ENCODE measurements at places on chromosomes 7 and 10.

DNA sequence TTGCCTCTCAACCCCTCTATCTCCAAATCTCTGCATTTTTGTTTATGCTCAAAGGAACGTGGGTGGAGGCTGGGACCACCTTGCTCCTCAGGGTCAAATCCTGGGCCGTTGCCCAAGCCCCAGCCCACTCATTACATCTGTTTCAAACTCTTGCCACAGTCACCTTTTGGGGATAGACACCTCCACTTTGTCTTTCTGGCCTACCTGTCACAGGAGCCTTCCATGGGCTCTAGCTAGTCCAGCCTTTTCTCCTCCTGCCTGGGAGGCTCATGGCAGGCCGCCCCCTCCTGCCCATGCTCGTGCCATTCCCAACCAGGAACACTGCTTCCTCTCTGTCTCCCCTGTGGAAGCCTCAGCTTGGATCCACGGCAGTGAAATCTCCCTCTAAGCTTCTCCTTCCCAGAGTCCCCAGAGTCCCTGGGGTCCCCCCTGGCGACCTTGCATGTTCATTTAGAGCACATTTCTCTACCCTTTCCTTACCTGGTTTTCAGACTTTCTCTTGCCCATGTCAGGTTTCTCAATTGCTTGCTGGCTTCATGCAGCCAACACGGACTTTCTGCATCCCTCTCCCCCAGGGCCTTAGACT lies 2.5 kb upstream of the ADAMTS14 start:
- no peak for DNase-seq

- no peak for DNase-seq
These were observed 47.1 kb upstream of the NANOS1 start for GRCh38 chr10:118982366-118982765.

- no peak for DNase-seq
These were observed 149.6 kb upstream of the MEOX2 start for GRCh38 chr7:15836041-15836440.

GRCh38 chr10:132391676-132392020 lies 5.4 kb upstream of the PWWP2B start:
- DNase-seq: no peak

GRCh38 chr10:98555021-98555619 lies 108.4 kb upstream of the HPS1 start:
- DNase-seq: peak; percentile 17

GRCh38 chr10:122543676-122544445 lies 16.7 kb upstream of the DMBT1 start:
- no peak for DNase-seq

DNA sequence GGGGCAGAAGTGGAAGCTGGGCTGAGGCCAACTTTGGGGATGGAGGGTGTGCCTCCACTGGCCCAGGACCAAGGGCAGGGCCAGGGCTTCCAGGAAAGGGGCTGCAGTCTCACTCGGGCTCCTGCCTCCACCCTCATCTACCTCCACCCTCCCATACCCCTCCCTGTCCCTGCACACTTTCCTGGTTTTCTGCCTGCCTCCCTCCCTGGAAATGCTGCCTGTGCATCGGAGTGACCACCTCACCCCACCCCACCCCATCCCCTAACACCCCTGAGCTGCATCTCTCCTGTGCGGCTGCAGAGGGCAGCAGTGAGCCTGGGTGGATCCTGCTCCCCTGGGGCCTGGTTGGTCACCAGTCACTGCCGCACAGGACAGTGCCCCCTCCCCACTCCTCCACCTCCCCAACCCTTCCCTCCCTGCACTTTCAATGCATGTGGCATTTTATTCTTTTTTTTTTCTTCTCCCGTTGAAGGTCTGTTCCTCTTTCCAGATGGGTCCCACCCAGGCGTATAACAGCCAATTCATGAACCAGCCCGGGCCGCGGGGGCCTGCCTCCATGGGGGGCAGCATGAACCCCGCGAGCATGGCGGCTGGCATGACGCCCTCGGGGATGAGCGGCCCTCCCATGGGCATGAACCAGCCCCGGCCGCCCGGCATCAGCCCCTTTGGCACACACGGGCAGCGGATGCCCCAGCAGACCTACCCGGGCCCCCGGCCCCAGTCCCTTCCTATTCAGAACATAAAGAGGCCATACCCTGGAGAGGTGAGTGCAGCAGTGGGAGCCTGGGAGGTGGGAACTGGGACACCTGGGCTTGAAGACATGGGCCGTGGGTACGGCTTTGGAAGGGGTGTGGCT lies 54.1 kb upstream of the PPIF start:
- DNase-seq: no peak

GRCh38 chr10:112979927-112980326 lies 29.9 kb downstream of the TCF7L2 start:
- DNase-seq: no peak

- DNase-seq: no peak
These were observed at the start of gene HOXA5 for GRCh38 chr7:27143023-27143949. HOXA5 (minus strand) TSS chr7:27143681; CDS start chr7:27143607, 74 bp downstream.

DNA sequence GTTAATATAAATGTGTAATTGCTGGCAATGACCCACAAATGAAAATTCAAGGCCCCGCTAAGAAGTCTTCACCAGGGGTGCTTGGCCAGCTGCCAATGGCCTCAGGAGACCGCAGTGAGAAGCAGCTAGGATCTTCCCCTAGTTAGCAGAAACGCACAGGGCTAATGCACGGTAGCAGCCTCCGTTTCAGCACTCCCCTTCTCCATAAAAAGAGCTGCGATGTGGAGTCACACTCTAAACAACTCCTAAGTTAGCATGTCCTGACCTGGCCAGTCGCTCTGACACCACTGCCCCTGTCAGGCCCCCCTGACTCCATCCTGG lies 139.0 kb downstream of the SEPTIN14 start:
- DNase-seq: no peak

DNA sequence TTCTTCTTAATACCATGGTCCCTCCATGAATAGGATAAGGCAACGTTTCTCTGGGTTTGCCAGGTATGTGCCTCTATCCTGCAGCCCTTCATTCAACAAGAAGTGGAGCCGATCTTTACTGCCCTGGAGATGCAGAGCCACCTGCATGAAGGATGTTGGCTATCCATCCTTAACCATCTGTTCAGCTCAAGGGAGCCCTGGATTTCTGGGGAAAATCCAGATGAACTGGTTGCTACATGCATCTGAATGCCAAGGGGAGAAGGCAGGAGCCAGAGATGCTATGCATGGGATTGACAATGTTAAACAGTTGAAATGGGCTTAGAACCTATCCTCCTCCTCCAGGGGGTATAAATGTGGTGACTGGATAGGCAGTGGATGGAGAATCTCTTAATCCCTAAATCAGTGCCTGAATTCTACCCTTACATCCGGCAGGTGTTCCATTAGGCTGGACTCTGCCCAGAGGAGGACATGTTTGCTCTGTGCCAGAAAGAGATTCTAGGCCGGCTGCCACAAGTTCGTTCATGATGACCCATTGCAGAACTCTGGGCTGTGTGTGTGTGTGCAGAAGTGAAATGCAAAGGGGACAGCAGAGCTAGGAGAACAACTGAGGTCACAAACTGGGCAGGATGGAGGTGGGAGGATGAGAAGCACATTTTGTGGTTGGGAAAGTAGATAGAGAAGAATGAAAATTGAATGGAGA lies 15.6 kb downstream of the CPED1 start:
- no peak for DNase-seq

DNA sequence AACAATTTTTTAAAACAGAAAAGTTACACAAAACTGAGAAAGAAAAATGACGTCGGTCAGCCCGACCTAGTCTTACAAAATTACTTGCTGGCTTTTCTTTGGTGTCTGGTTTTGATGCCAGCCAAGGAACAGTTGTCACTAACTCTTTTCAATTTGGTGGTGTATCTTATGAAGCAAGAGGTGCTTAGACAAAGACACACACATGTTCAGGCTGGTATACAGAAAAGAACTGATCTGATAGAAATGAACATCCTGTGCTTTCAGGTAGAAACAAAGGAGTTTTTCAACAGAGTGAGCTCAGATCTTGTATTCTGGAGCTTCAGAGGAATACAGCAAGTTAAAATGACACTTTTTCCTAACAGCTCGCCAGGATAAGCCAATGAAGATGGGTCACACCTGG lies 43.6 kb downstream of the PARD3 start:
- no peak for DNase-seq

- DNase-seq: no peak
These were observed 96.3 kb upstream of the ARMC3 start for GRCh38 chr10:22831586-22831985.

GRCh38 chr7:157827045-157827862 lies 490.4 kb downstream of the DNAJB6 start:
- DNase-seq: no peak

GRCh38 chr7:135147341-135147898 lies 452 bp upstream of the TMEM140 start:
- peak; percentile 52 for DNase-seq

- DNase-seq: no peak
These were observed 259.5 kb downstream of the ANKRD30A start for GRCh38 chr10:37384923-37385322.

DNA sequence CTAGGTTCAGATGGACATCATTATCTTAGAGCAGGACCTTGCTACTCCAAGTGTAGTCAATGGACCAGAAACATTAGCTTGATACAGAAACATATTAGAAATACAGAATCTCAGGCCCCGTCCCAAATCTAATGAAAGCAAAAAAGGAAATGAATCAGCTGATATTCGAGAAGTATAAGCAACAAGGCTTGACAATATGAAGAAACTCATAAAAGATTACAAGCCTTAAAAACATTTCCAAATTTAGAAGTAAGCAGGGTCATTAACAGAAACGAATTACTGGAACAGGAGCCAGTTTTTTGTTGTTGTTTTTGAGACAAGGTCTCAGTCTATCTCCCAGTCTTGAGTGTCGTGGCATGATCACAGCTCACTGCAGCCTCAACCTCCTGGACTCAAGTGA lies 40.5 kb upstream of the GSAP start:
- peak; percentile 28 for DNase-seq

GRCh38 chr10:98419469-98420261 lies 4.7 kb upstream of the PYROXD2 start:
- DNase-seq: no peak

GRCh38 chr7:30708412-30708811 lies 26.2 kb upstream of the CRHR2 start:
- DNase-seq: no peak

DNA sequence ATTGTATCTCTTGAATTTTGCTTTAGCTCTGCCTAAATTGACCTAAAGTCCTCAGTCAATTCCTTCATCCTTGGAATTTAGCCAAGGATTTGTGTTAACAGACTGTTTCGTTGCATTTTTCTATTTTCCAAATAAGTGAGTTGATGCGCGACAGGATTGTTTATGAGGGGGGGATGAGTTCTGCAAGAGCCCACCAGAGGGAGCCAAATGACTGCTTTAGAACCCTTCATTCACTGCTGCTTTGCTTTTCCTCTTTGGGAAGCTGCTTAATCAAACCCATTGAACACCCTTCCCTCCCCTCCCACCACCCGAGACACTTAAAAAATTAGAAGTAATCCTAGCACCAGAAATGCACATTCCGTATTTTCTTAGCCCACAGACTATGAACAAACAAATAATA lies 33.7 kb upstream of the PTF1A start:
- peak; percentile 50 for DNase-seq

DNA sequence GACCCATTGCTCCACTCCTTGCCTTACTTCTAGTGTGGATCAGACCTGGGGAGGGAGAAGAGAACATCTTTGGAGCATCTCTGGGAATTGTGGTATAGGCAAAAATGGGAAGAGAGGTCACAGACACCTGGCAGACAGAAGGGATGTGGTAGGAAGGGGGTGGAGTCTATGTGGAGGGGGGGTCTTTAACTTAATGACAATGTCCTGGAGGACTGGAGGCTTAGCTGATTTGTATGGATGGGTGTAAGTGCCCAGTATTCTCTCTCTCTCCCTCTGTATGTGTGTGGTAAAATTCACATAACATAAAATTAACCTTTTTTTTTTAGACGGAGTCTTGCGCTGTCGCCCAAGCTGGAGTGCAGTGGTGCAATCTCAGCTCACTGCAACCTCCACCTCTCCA lies 3.1 kb upstream of the LDB1 start:
- no peak for DNase-seq

GRCh38 chr10:74342991-74343390 lies 192.0 kb downstream of the ADK start:
- no peak for DNase-seq

Measured in fibroblast of gingiva (primary cell).